ENCODE measurements at places on chromosomes 3 and 15.

DNA sequence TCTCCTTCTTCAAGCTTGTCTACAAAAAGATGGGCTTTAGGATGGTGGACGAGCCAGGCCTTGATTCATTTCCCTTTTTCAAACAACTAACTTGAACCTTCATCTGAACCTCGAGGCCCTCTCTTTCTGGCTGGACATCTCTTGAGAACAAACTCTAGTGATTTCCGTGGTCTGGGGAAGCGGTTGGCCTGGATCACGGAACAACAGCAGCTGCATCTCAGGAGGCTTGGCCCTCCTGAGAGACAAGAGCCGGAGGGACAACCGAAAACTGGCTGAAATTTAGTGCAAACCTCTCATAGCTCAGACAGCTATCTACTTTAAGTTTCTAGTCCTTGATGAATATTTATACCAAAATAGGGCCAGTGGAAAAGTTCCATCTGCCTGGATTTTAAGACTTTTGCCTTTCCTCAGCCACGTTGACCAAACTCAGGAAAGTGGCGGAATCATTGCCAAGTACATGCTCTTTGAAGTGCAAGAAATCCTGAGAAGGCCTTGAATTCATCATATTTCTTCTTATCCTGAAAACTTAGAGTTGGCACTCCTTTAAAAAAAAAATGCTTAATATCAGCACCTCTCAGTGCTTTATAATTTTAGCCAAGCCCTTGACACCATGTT is 14.5 kb downstream of the LMCD1 start:
- no peak for DNase-seq

DNA sequence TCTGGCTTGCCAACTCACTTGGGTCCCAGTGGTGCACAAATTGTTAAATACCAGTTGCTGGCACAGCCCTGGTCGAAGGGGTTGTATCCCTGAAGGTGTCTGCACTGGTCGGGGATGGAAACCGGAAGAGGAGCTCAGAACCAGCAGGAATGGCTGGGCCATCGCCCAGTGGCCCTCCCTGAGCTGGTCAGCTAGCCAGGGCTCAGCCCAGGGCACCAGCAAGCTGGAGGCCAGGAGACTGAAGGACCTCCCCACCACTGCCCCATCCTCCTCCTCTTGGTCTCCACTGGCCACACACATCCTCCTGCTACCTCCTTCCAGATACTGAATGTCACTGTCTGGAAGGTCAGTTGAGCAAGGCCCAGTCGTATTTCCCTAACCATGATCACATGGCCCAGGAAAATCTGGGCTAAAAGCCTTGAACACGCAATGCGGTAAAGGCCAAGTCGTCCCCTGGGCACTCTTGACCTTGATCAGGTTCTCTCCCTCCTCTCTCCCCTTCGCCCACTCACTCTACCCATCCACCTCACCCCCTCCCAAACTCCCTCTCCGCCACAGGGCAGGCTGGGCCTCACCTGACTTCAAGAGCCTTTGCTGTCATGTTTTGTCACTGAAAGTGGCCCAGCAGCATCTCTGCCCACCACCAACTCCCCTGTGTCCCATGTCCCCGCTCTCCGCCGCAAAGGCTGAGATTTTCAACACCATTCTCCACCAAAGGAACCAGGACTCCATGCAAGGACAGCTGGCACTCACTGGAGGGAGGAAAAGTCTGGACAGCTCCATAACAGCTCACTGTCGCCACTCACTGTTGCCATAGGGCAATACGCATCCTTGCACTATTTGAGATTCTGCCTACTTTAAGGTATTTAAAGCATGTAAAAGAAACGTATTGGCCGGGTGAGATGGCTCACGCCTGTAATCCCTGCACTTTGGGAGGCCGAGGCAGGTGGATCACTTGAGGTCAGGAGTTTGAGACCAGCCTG is 12.1 kb downstream of the ZDHHC19 start:
- no peak for DNase-seq

DNA sequence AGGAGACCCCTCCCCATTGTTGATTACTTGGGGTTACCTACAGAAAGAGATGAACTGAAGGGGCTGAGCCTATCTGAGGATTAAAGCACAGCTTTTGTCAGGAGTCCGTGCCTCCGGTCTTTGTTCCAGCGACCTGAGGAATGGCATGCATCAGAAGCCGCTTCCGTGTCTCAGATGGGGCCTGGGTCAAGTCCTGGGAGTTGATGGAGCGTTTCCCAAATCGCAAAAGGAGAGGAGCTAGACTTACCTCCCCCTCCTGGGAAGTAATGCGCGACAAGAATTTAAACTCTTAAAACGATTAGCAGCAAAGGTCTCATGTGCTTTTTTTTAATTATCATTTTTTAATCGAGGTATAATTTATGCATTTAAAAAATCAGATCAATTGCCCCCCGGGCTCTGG is 983 bp upstream of the ALDH1A3 start:
- DNase-seq: no peak

DNA sequence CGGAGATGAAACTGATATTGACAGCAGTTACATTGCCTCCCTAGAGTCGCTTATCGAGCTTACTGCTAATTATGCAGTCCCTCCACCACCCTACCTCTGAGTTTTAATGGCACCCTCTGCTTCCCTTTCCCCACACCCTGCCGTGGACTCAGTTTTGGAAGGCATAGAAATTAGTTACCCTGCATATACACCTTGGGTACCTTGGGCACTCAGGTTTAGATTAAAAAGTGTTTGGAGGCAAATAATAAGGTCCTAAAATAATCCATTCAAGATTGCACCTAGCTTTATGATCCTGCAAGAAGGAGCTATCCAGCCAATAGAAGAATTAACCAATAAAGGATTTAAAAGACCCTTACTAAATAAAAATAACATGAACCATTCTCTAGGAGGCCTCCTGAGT is 117.8 kb upstream of the AGBL1 start:
- DNase-seq: no peak

DNA sequence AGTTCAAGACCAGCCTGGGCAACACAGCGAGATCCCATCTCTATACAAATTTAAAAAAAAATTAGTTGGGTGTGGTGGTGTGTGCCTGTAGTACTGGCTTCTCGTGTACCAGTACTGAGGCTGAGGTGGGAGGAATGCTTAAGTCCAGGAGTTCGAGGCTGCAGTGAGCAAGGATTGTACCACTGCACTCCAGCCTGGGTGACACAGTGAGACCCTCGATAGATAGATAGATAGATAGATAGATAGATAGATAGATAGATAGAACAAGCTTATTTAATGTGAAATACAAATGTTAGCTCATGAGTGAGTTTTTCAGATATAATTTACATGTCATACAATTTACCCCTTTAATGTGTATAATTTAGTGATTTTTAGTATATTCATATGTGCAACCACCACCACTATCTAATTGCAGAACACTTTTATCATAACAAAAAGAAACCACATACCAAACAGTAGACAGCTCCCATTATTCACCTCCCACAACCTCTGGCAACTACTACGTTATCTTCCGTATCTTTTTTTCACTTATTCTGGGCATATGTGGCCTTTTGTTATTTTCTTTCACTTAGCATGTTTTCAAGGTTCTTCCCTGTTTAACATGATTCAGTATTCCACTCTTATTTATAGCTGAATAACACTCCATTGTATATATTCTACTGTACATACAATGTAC is 13.1 kb upstream of the PRRT3 start:
- DNase-seq: no peak

DNA sequence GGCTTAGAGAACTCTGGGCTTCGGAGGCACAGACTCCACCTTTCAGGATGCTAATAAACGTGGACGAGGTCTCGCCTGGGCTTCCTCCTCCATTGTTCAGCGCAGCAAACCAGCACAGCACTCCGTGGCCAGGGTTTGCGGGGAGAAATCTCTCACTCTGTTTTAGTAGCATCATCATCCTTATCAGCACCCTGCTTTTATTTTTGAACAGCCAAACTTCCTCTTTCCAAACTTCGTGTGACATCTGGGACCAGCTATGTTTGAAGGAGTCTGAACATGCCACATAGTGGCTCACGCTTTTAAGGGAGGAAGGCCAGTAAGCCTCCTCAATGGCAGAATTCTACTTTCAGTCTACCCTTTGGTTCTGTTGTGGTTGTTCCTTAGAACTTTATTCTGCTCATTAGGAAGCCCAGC is 149.0 kb downstream of the PGPEP1L start:
- no peak for DNase-seq

GRCh38 chr15:32657198-32657883 is 15.8 kb downstream of the SCG5 start:
- no peak for DNase-seq

- DNase-seq: no peak
Measured at GRCh38 chr3:49133226-49133951, 539 bp upstream of the LAMB2 start.

- no peak for DNase-seq
Measured at GRCh38 chr15:70079888-70080287, 17.8 kb downstream of the TLE3 start.

All from activated naive CD8-positive, alpha-beta T cell treated with anti-CD3 and anti-CD28 coated beads, Interleukin-2, amount 50 U/mL, for 24 hours (primary cell).